T-helper 1 cell (primary cell): ENCODE measurements at places on chromosomes 2 and 18.

- no peak for DNase-seq
Observed at GRCh38 chr2:237097911-237098702, 12.4 kb downstream of the COPS8 start.

DNA sequence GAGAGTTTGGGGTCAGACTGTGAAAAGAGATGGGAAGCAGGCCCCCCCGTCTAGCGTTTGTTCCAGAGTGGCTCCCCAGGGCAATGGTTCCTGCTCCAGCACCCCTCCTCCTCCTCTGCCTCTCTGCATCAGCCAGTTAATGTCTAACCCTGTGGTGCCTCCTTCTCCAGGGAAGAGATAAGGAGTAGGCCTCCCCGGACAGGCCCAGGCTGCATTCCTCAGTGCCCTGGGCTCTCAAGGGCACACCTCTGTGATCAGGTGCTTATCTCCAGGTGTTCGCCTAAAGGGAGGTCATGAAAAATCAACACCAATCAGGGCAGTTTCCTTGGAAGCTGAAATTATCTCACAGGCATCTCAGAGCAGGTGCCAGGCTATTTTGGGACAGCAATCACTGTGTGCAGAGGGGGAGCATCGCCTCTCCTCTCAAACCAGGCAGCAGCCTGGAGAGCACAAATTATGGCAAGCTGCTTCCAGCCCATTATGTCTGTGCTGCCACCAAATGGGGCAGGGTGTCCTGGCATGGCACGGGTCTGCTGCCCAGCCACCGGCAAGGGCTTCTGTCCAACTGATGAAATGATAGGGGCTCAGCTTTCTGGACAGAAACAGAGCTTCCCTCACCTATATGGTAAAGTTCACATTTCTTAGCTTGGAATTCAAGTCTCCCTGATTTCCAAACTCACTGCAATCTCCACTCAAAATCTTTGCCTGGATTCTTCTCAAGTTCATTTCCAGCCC lies 255.8 kb upstream of the SLC14A2 start:
- DNase-seq, result no peak

DNA sequence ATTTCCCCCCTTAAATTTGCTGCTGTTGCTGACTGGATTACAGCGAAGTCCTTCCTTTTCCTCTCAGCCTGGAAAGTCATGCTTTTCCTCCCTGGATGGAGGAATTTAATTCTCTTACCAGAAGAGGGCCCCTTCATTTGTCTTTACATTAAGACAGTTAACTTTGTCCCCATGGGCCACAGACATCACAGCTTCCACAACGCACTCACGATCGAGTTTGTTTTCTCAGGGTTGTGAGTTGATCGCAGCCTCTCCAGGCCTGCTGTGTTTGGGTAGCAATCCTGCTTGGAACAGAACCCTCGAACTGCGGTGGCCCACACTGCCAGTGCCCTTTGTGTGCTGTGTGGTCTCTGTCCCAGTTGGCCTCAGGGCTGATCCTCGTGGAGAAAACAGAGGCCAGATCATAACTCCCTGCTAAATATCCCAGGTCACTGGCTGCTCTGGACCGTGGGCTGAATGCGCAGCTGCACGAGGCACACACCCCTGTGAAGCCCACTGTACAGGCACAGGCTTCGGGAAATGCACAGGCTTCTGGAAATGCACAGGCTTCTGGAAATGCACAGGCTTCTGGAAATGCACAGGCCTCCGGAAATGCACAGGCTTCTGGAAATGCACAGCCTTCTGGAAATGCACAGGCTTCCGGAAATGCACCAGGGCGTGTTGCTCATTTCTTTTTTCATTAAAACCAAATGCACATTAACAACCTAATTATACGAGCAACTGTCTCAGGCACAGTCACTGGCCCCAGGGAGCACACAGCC lies 2.2 kb upstream of the PDIA6 start:
- no peak for DNase-seq

GRCh38 chr18:32095192-32095899 lies 3.7 kb downstream of the RNF138 start:
- no peak for DNase-seq

DNA sequence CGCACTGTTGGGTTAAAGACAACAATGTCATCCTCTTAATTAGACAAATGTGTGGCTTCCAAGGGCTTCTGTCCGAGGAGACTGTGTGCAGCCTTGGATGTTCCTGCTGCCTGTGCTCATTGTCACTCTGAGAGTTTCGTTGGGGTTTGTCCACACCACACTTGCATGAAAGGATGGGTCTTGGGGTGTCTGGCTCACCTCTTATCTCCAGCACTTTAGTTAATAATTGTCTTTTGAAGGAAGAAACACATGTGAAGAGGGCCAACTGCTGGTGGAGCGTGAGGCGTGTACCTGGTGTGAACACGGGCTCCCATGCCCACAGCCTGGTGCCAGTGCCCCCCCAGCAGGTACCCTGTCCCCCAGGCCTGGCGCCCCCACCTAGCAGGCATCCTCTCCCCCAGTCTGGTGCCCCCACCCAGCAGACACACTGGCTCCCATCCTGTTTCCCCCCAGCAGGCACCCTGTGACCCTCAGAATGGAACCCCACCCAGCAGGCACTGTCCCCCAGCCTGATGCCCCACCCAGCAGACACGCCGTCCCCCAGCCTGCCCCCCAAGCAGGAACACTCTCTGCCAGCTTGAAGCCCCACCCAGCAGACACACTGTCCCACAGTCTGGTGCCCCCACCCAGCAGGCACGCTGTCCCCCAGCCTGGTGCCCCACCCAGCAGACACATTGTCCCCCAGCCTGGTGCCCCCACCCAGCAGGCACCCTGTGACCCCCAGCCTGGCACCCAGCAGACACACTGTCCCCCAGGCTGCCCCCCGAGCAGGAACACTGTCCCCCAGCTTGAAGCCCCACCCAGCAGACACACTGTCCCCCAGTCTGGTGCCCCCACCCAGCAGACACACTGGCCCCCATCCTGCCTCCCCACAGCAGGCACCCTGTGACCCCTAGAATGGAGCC lies 96.3 kb upstream of the TMEM18 start:
- DNase-seq, result no peak

DNA sequence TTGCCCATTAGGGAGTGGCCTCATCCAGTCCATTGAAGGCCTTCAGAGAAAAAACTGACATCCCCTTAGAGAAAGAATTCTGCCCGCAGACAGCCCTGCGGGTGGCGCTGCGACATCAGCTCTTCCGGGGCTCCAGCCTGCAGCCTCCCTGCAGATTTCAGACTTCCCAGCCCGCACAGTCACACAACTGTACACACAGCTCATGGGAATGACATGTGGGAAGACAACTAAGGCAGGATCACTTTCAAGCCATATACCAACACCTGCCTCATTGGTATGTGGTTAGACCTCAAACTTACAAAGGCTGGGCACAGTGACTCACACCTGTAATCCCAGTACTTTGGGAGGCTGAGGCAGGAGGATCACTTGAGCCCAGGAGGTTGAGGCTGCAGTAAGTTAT lies 24.8 kb upstream of the TUBB6 start:
- DNase-seq, result no peak

- DNase-seq, result no peak
Observed at GRCh38 chr2:230924092-230924469, 961 bp downstream of the GPR55 start.

DNA sequence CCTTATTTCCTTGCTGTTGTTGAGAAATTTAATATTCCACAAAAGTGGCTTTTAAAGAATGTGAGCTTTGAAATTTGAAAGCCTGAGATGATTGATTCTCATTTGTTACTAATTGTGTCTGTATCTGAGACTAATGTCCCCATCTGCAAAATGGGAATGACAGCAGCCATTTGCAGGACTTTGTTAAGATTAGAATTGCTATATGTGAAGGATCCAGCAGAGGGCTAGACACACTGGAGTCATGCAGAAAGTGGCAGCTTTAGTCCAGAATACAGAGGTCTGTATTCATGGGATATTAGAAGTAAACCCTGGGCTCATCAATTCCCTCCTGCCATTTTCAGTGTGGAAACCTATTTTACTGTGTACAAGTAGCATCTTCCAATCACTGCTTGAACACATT lies 296.5 kb upstream of the GYPC start:
- DNase-seq, result no peak

DNA sequence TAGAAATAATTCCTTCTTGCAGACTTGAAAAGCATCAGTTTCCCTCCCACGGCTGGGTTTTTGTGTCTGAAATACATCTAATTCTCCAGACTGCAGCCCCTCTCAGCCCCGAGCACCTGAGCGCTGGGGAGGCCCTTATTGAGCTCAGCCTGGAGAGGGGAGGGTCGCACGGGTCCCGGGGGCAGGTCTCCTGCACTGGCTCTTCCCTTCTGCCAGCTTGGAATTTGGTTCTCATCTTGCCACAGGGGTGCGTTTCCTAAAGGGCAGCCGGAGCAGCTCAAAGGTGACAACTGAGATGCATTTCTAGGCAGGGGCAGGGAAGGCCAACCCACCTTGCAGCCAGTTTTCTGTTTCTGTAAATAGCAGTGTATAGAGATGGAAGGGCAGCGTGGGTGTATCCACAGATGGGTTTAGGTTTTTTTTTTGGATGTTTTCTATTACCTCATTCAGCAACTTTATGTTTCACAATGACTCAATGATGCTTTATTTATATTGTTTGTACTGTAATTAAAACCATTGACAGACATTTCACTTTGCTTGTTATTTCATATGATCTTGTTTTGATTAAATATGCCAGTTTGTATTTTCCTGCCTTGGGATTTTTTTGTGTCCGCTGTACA lies 37.0 kb downstream of the GBX2 start:
- no peak for DNase-seq

- DNase-seq, result no peak
Observed at GRCh38 chr2:134020608-134021007, 233.3 kb upstream of the MGAT5 start.

- DNase-seq, result no peak
Observed at GRCh38 chr2:102238778-102239177, 52.0 kb downstream of the IL1RL2 start.
